ENCODE measurements at places on chromosomes 16 and 17.

DNA sequence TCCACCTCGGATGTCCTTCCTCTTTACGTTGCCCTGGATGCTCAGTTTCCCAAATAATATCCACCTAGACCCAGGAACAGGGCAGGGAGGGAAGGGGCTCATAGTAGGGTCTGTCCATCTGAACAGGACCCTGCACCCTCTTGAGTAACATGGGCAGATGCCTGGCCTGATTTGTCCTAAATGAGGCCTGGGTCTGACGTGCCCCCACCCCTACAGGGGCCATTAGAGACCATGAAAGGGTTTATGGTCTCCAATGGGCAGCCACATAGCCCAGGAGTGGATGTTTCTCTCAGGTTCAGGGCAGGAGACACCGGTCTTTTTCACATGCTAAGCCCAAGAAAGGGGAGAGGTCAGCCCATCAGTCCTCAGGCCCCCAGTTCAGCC lies 6.8 kb downstream of the CACNG1 start:
- DNase-seq: no peak

GRCh38 chr17:77163511-77164280 lies 22.9 kb downstream of the SEC14L1 start:
- no peak for DNase-seq

- no peak for DNase-seq
These were observed 1736.4 kb downstream of the TP53TG3F start for GRCh38 chr16:35195864-35196216.

- DNase-seq: no peak
These were observed 2.7 kb upstream of the CHRNB1 start for GRCh38 chr17:7442142-7442541.

DNA sequence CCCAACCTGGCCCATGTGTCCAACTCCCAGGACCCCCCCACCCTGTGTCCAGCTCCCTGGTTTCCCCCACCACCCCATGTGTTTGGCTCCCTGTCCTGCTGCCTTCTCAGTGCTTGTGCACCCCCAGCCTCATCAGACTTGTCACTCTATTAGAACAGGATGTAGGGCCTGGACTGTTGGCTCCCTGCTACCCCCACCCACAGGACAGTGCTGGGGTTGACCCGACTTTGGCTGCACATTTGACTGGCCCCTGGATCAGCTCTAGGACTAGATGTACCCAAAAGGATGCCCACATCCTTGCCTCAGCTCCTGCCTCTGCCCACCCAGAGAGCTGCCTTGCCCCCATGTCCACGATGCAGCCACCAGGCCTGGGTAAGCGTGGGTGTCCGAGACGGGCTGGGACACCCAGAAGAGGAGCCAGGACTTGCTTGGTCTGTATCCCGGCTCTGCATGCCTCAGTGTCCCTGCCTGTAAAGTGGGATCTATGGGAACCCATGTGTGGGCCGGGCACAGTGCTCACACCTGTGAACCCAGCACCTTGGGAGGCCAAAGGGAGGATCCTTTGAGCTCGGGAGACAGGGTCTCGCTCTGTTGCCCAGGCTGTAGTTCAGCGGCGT lies 1.5 kb upstream of the CCDC57 start:
- DNase-seq: no peak

- DNase-seq: no peak
These were observed 50.6 kb downstream of the RAB11FIP3 start for GRCh38 chr16:476039-476438.

GRCh38 chr16:29909391-29909790 lies 9.1 kb downstream of the ASPHD1 start:
- peak; percentile 73 for DNase-seq

DNA sequence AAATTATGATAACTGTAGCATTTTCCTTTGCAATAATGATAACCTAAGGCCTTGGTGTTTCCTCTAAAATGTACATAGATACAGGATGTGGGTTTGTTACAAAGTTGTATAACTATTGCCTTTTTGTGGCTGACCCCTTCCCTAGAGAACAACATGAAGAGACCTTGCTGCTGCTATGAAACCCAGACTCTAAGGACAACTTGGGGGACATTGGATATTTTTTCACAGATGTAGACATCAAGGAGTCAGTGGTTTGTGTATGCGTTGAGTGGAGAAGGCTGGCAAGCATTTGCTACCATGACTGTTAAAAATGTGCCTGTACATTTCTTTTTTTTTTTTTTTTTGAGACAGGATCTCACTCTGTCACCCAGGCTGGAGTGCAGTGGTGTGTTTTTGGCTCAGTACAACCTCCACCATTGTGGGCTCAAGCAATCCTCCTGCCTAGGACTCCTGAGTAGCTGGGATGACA lies 12.3 kb downstream of the HMOX2 start:
- DNase-seq: no peak

GRCh38 chr16:71628810-71629209 lies 2.8 kb downstream of the MARVELD3 start:
- DNase-seq: no peak

GRCh38 chr17:79778504-79779083 lies 646 bp downstream of the CBX2 start:
- no peak for DNase-seq

- DNase-seq: peak; percentile 71
These were observed 5.3 kb downstream of the NEURL4 start for GRCh38 chr17:7323731-7324437.

GRCh38 chr16:62363501-62363900 lies 327.3 kb upstream of the CDH8 start:
- DNase-seq: no peak

- peak; percentile 10 for DNase-seq
These were observed 458 bp downstream of the SLC12A4 start for GRCh38 chr16:67967958-67968399.

- DNase-seq: peak; percentile 6
These were observed at the start of gene ROGDI for GRCh38 chr16:4801962-4802658. ROGDI (minus strand) TSS chr16:4802633; CDS start chr16:4802571, 62 bp downstream.

DNA sequence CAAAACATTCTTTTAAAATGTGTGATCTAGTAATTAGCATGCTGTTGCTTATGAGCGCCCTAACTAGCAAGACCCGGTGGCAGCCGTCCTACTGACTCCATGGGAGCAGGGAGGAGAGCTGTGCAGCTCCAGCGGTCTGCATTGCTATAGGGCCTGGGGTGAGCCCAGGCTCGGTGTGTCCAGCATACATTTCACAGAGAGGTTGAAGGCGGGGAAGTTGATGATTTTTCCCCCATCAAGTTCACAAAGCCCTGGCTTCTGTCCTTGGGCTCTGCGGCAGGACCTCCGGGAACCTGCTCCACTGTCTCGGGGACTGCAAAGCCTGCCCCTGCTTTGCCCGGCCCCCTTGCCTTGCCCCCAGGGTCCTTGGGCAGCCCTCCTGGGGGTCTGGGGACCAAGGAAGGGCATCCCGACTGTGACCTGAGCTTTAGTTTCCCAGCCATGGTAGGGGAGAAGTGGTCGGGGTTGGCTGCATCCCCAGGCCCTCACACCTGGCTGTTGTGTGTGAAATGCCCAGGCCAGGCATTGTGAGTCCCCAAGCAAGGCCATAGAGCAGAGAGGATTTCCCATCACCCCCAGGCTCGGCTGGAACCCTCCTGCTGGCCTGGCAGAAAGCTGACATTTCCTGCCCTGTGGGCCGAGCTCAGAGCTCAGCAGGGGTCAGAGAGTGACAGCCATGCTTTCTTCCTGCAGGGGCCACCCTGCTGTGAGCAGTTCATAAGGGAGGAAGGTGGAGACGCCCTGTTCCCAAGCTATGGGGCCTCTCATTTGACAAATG lies 24.8 kb downstream of the KCNJ12 start:
- no peak for DNase-seq

GRCh38 chr17:49546546-49547535 lies 28.8 kb upstream of the NXPH3 start:
- no peak for DNase-seq

DNA sequence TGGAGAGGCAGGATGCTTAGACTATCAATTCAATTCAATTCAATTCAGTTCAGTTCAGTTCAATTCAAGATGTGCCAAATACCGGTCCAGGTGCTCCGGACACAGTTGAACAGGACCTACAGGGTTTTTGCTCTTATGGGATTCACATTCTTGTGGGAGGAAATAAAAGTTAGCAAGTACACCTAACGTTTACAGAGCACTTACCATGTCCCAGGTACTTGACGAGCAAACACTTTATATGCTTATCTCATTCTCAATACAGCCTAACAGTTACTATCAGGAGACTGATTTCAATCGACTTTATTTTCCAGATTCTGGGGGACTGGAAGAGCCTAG lies 467 bp upstream of the GDE1 start:
- no peak for DNase-seq

- no peak for DNase-seq
These were observed 20.3 kb downstream of the COPRS start for GRCh38 chr17:31838636-31839225.

DNA sequence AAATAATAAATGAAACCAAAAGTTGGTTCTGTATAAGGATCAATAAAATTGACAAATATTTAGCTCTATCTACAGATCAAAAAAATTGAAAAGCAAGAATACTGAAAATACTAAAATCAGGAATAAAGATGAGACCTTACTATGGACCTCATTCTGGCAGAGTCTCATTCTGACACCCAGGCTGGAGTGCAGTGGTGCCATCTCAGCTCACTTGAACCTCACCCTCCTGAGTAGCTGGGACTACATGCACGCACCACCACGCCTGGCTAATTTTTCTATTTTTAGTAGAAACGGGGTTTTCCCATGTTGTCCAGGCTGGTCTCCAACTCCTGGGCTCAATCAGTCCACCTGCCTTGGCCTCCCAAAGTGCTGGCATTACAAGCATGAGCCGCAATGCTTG lies 22.0 kb upstream of the KREMEN2 start:
- DNase-seq: no peak

GRCh38 chr16:79509211-79509631 lies 91.3 kb downstream of the MAF start:
- peak; percentile 47 for DNase-seq

GRCh38 chr17:17730250-17730935 lies 49.1 kb downstream of the RAI1 start:
- no peak for DNase-seq

DNA sequence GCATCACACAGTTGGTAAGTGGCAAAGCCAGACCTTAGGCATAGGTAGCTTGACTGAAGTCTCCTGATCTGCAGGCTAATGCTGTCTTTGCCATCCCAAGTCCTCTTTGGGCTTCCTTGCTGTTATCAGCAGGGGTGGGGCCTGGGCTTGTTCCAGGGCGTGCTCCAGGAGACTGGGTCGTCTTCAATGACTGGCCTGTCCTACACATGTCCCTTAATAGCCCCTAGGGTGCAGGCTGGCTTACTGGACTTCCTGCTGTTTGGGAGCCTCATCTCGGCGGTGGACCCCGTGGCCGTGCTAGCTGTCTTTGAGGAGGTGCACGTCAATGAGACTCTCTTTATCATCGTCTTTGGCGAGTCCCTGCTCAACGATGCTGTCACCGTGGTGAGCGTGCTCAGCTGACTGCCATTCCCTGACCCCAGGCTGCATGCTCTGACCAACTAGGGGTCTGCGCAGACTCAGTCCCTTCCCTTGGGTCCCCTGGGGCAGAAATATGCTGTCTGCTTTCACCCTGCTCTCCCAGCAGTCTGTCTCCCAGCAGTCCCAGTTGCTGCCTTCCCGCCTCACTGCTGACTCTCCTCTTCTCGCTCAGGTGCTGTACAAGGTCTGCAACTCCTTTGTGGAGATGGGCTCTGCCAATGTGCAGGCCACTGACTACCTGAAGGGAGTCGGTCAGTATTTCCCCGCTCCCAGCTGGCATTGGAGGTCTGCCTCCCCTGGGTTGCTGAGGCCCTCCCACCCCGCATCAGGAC lies 6.2 kb downstream of the SLC9A5 start:
- DNase-seq: no peak

GRCh38 chr17:35936063-35936462 lies 5.5 kb upstream of the RDM1 start:
- no peak for DNase-seq

- no peak for DNase-seq
These were observed at the start of gene SPEM1 for GRCh38 chr17:7419819-7420610. SPEM1 (plus strand) TSS chr17:7420324; CDS start chr17:7420385, 61 bp downstream.

- no peak for DNase-seq
These were observed 438.8 kb downstream of the PMP22 start for GRCh38 chr17:14826358-14826757.

GRCh38 chr17:5378566-5379207 lies 40.8 kb downstream of the NUP88 start:
- peak; percentile 2 for DNase-seq

GRCh38 chr16:87744750-87745514 lies 20.9 kb downstream of the KLHDC4 start:
- no peak for DNase-seq

- DNase-seq: no peak
These were observed 46.6 kb upstream of the CMIP start for GRCh38 chr16:81397879-81398520.

GRCh38 chr17:752620-753219 lies 656 bp upstream of the GEMIN4 start:
- no peak for DNase-seq

GRCh38 chr17:35241520-35241919 lies 1.4 kb upstream of the SLFN5 start:
- no peak for DNase-seq

GRCh38 chr17:5236938-5237540 lies 2.4 kb upstream of the SCIMP start:
- DNase-seq: no peak

DNA sequence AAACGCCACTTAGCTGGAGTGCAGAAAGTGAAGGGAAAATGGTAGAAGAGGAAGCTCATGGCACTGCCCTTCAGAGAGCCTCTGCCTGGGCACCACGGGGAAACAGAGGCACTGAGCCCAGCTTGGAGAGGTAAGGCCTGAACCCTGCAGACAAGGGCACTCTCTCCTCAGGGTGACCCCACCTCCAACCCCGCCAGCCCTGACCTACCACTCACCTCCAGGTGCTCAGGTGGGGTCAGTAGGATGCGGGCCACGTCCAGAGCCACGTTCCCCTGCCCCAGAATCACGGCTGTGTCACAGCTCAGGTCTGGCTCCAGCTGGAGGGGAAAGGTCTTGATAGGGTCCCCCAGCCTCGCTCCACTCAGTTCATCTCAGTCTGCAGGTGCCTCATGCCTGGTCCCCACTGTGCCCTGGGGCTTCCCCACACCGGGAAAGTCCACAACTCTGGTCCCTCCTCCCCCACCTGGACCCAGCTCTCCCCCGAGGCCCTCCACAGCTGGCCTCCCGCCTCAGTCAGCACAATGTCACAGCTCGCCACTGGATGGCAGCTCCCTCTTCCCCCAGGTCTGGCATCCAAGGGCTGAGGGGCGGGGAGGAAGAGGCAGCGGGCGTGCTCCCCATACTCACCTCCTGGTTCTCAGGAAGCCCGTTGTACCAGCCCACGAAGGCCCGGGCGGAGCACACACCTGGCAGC lies 6.0 kb upstream of the GRIN2C start:
- DNase-seq: no peak

DNA sequence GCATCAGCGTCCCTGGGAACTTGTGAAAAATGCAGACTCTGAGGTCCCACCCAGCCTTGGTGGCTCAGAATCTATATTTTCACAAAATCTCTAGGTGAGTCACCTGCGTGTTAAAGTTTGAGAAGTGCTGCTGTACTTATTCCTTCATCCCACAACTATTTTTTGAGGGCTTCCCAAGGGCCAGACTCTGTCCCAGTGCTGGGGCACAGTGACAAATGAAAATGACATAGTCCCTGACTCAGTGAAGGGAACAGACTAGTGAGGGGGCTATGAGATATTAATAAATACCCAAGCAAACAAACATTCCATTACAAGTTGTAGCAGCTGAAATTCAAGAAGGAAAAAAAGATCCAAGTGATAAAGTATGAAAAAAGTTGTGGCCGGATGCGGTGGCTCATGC lies 9.9 kb upstream of the EMP2 start:
- DNase-seq: no peak

Measured in inflammatory macrophage treated with lipopolysaccharide for 1 hour (primary cell).